Osteoblast (primary cell): ENCODE measurements at places on chromosomes 1 and 21. TPM values are rescaled to one million over a fixed set of nuclear protein-coding genes. Genes with fewer than 3 reads are reported as not detected.

The OR10Z1 gene
- not detected in 2 replicates for total RNA-seq

The FBLIM1 gene
- 108 and 121 TPM in 2 replicates for total RNA-seq

The ECM1 gene
- 20.9 and 30.0 TPM in 2 replicates for total RNA-seq

The C2CD4D gene
- not detected in 2 replicates for total RNA-seq

The RCAN1 gene
- 99.6 and 103 TPM in 2 replicates for total RNA-seq

The MYOG gene
- total RNA-seq, result not detected in 2 replicates

The LCE3D gene
- not detected in 2 replicates for total RNA-seq
